ENCODE measurements at places on chromosomes 5 and 9.

DNA sequence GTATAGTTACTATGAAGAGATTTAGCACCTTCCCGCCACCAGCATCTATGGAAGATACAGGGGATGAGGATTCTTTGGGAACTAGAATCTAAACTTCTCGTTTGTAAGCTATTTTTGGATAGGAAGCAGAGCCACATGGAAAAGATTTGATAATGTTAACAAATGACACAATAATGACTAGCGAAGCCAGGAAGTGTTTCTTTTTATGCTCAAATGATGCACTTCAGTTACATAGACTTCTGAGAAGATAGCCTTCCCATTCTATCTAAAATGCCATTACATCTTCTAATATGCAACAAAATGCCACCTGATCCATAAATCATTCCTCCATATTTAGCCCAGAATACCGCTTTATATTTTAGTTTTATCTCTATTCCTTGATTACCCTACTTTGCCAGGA, 17.0 kb upstream of the TNC start:
- no peak for DNase-seq

DNA sequence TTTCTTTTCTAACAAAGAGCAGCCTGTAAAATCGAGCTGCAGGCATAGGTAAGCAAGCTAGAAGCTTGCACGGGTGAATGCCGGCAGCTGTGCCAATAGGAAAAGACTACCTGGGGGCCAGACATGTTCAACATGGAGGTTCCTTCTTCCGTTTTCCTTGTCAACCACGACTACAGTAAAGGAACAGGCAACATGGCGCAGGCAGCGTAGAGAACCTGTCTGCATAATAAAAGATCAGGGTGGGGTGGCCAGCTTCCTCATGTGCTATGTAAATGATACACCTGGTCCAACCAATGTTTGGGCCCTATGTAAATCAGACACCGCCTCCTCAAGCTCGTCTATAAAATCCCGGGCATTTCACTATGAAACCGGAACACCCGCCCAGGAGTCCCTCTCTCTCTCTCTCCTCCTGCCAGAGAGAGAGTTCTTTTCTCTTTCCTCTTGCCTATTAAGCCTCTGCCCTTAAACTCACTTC, 103.8 kb upstream of the LIFR start:
- no peak for DNase-seq

DNA sequence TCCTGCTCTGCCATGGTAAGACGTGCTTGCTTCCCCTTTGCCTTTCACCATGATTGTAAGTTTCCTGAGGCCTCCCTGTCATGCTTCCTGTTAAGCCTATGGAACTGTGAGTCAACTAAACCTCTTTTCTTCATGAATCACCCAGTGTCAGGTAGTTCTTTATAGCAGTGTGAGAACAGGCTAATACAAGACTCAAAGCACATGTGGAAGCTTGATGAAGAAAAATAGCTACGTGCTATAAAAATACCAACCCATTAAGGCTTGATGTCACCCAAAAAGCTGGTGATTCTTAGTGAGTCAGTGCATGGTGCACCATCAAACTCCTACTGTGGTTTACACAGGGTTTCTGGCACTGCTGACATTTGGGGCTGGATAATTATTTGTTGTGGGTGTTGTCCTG, 332.2 kb downstream of the TMEM167A start:
- DNase-seq: no peak

DNA sequence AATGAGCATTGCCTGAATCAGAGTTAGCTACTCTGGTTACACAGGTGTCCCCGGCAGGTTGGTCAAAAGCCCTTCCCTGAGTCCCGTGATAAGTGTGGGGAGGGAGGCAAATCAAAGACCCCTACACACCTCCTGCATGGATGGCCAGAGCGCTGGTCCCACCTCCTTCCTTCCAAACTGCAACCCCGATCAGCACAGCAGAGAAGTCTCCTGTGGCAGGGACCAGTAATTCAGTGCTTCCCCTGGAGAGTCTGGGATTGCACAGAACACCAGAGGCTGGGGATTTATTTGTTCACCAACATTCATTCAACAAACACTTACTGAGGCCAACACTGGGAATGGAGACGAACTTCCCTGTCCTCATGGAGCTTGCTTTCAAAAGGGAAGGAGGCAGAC, 46.2 kb downstream of the NSUN2 start:
- no peak for DNase-seq

- DNase-seq: no peak
These were observed 500.0 kb upstream of the C9orf72 start for GRCh38 chr9:28073270-28073669.

GRCh38 chr5:172361566-172362238, 78.1 kb upstream of the UBTD2 start:
- DNase-seq: no peak

DNA sequence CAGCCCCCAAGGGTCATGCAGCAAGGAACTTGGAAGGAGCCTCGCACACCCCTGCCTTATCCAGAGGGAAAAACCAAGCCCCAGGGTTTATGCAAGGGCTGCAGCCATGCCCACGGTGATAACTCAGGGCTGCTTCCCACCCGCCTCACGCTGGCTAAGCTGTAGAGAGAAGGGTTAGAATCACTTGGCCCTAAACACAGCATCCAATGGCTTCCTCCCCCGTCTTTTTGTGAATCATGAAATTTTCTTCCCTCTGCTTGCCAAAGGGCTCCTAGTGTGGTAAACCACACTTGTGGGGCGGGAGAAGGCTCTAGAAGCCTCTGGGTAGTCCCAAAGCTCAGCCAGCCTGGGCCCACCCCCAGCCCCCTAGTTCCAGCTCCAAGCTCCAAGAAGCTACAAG, 55.9 kb upstream of the ORM1 start:
- DNase-seq: no peak

DNA sequence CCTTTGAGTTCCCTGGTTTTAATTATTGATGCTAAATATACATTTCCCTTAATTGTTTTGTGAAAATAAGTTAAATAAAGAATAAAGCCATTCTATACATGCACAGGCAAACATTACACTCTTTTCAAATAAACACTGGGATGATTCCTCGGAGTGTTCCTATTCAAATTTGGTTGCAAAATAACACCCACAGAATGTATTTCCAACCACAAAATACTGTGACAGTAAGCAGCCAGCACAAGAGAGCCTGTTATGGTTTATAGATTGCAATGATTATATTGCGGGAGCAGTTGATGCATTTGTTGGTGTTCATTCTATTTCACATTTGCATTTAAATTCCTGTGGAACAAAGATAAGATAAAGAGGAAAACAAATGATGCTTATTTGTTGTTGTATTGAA, 632.6 kb upstream of the WWC1 start:
- no peak for DNase-seq

GRCh38 chr9:126650404-126651341, 36.9 kb downstream of the LMX1B start:
- DNase-seq: no peak

DNA sequence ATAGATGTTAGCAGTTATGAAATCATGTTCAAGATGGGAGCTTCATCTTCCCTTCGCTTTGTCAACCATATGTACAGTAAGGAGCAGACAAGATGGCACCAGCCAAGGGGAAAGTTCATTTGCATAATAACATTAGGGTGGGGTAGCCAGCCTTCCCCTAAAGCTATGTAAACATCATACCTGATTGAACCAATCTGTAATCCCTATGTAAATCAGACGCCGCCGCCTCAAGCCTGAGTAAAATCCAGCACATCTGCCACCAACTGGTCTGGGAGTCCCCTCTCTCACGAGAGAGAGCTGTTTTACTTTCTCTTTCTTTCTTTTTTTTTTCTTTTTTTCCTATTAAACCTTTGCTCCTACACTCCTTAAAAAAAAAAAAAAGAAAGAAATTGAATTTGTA, 30.8 kb upstream of the REEP2 start:
- no peak for DNase-seq

DNA sequence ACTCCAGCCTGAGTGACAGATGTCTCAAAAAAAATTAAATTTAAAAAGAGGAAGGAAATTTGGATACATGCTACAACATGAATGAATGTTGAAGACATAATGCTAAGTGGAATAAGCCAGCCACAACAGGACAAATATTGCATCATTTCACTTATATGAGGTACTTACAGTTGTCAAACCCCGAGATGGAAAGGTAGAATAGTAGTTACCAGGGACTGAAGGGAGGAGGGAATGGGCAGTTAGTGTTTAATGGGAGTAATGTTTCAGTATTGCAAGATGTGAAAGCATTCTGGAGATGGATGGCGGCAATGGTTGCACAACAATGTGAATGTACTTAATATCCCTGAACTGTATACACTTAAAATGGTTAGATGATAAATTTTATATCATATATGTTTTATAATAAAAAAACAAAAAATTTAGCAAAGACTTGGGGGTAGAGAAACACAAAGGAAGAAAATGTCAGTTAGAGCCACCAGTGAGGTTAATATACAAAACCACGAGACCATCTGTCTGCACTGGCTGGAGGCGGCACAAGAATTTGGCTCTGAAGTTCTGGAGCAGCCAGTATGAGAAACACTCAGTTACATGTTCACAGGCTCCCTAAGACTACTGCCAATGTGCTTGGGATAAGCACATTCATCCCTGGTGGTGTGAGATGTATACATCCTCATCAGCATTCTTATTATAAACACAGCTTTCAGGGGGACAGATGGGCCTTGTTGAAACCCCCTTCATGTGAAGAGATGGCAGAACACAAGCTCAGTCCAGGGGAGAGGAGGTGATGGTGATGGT, 37.0 kb upstream of the RPS23 start:
- no peak for DNase-seq

GRCh38 chr9:90420768-90421513, 221.7 kb downstream of the DIRAS2 start:
- no peak for DNase-seq

DNA sequence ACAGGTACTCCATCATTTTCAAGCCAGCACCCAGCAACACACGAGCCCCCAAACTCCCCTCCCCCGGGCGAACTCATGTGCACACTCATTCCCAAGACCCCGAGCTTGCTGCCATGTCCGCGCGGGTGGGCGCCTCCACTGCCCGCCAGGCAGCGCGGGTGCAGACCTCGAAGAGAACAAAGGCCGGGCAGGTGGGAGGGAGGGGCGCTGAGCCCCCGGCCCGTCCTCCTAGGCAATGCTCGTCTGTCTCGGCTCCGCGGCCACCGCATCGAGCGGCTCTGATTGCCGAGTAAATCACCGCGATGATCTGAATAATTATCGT, 47.1 kb upstream of the PSD2 start:
- no peak for DNase-seq

DNA sequence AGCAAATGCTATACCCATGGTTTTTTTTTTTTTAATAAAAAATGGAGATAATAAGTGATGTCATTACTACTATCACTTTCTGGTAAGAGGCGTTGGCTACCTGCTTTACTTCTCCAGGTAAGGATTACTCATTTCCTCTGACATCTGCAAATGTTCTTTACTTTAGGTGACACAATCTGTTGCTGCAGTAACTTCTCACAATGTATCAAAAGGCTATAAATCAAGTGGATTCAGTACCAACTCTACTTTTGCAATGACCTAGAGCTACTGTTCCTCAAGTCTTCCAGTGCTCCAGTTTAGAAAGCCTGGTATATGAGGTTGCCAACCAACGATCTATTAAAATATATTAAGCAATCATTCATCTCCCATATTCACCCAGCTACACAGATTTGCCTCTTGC, 129.1 kb downstream of the PLK2 start:
- DNase-seq: no peak

GRCh38 chr5:108528655-108529054, 146.8 kb upstream of the FBXL17 start:
- DNase-seq: no peak

DNA sequence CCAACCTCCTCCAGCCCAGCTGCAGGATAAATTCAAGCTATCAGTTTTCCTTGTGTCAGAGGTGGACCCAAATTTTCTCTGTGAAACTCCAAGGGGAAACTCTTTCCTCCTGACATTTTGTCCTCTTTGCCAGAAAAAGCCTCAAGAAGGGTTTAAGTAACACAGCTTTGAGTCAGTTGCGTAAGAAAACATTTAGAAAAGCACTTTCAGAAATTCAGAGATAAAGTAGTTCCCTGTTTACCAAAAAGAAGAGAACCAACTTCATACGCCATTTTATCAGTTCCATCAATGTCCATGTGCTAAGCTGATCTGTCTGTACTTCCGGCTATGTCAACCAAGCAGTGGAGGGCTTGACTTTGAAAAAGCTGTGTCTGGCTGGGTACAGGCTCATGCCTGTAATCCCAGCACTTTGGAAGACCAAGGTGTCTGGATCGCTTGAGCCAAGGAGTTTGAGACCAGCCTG, 19.9 kb upstream of the SUSD1 start:
- no peak for DNase-seq

DNA sequence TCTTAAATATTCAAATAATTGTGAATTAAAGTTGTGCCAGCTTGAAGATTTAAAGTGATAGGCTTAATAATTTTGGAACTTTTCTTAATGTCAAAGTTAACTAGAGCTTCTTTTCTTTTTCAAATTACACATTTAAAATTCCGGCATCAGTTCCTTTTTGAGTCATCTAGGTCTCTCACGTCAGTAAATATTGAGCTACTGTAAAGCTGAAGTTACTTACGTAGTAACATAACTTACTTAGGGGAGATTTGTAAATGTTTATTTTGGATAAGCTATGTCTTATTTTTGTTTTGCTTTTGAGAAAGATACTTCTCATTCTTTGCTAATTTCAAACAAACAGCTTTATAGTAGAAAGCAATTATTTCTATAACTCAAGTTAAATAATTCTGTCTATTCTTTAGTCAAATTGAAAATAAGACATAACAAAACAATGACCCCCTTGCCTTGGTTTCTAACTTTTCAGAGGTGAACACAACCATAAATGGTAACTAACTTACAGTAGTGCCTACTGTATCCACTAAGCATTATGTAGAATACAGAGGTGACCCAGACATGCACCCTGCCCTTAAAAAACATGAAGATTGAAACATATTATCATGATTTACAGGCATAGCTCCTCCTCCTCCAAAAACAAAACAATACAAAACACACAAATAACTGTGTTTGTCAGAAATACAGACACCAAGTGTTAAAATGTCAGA, 29.8 kb downstream of the CD274 start:
- no peak for DNase-seq

GRCh38 chr5:133814152-133814551, 154.3 kb downstream of the C5orf15 start:
- DNase-seq: no peak

DNA sequence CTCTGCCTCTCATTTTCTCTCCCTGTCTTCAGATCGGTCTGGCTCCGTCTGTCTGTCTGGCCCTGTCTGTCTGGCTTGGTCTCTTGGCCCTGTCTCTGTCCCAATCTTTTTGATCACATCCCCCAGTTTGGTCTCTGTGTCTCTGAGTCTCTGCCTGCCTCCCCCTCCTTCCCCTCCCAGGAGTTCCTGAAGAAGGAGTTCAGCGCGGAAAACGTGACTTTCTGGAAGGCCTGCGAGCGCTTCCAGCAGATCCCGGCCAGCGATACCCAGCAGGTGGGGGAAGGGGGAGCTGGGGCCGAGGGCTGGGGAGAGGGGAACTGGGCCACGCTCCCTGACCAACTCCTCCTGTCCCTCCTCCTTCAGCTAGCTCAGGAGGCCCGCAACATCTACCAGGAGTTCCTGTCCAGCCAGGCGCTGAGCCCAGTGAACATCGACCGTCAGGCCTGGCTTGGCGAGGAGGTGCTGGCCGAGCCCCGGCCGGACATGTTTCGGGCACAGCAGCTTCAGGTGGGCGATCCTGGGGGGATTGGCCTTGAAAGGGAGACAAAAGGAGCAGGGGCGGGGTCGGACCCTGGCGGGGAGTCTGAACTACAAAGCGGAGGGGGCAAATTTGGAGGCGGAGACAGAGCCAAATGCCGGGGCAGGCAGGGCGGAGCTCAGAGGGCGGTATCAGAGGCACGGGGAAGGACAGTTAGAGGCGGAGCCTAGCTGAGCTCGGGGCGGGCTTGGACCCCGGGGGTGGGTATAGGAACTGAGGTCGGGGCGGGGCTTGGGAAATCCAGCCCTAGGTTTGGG, 9.0 kb downstream of the RGS14 start:
- no peak for DNase-seq

- DNase-seq: no peak
These were observed 218.6 kb downstream of the AGTPBP1 start for GRCh38 chr9:85523202-85523601.

Data from thymus (tissue), 14 donors.